Activated T-cell treated with anti-CD3 and anti-CD28 coated beads for 24 hours (primary cell): ENCODE measurements at places on chromosomes 5 and 9.

DNA sequence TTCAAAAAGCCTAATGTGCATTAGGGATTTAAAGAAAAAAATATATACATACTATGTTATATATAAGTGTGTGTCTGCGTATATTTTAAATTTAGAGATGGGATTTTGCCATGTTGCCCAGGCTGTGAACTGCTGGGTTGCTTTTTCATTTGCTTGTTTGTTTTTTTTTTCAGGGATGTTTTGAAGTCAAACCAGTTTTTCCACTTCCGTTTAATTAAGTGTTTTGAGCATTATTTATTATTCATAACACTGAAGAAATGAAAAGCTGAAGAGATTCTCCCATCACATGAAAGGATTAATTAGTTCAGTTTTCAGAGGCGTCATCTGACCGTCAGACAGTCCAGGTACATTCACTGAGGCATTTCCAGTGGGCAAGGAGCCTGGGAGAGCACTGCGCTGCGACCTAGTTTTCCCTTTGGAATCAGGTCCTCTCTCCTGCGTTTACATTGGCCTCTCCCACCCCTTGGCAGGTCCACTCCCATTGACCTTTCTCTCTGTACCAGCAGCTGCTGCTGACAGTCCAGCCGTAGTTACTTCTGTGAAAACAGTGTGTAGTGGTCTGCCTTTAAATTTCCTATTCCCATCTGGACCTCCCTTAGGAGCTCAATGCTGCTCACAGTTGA, 26.0 kb downstream of the ARRDC3 start:
- DNase-seq, result no peak

- no peak for DNase-seq
These were observed 145.4 kb downstream of the KCTD16 start for GRCh38 chr5:144315994-144316634.

DNA sequence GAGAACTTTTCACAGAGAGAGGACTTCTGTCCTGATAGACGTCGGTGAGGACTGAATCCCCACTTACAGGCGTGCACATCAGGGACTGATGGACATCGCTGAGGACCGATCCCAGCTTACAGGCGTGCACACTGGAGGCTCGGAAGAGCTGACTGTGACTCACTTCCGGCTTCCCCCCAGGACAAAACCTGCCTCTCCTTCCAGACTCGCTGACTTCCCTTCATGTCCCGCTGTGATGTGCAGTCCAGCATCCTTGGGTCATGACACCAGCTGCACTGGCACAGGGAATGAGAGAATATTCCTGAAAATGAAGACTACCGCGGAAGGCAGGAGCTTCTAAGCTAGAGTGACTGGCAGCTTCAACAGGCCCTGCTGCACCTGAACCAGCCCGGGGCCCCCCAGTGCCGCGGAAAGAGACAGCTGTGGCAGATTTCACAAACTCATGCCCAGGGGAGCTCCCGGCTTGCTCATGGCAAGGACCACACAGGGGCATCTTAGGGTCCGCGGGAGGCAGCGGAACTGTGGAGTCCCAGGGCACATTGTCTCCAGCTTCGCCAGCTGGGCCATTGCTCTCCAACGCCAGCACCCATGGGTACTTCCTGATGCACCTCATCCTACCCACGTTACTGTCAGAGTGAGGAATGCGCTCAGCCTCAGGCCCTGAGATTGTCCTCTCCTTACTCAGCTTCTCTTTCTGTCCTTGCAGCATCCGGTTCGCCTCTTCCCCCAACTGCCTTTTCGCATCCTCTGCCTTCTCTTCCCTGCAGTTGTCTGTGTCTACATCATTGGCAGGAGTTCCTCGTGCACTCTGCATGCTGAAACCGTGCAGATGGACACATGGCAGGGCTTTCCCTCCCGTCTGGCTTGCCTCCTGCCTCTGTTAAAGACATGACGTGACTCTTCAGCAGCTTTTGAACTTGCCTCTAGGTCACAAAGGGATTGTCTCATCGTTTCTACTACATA, 29.5 kb downstream of the SURF6 start:
- no peak for DNase-seq

- no peak for DNase-seq
These were observed 567.9 kb downstream of the TAF11L14 start for GRCh38 chr5:18202164-18202563.

GRCh38 chr5:8676695-8677094, 807.7 kb downstream of the MTRR start:
- DNase-seq, result no peak

- DNase-seq, result no peak
These were observed 115.6 kb downstream of the WDR70 start for GRCh38 chr5:37494756-37495155.

- DNase-seq, result no peak
These were observed 127.0 kb upstream of the PALM2AKAP2 start for GRCh38 chr9:109652971-109653370.

- DNase-seq, result no peak
These were observed 63.6 kb downstream of the ANXA1 start for GRCh38 chr9:73215249-73215648.

DNA sequence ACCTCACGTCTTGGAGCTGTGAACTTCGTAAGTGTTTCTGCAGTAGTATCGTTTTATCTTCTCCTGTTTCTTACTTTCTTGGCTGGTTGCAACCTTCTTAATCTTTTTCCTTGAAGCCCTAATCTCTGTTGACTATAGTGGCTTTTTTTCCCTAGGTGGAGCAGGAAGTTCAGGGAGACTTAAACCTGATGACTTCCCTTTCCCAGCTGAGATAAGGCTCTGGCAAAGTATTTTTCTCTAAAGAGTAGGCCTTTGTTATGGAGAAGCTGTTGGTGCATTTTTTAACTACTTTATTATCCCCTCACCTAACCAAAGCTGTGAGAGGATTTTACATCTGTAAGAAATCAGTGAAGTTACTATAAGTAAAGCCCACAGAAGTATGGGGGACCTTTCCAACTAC, 723.1 kb upstream of the RIOK2 start:
- no peak for DNase-seq

DNA sequence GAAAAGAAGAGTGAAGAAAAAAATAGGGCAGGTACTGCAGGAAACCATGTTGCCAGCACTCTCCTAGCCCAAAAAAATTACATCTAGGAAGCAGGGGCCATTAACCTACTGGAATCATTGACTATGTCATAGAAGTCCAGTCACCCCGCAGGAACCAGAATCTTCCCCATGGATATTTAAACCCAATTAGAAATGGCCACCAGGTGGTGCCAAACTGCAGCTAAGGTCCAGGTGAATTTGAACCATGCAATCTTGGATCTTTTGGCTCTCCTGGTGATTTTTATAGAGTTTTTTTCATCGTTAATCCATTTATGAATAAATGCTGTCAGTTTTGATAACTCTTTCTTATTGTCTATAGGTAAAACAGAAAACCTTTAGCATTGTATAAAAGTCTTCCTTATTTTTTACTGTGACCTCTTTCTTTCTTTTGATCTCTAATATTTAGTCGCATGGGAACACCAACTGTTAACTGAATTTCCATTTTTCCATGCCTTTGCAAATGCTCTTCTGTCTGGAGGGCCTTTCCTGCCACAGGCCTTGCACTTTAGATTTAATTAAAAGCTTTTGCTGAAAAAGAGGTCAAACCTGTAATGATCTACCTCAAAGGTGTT, 147.5 kb upstream of the FGF10 start:
- DNase-seq, result no peak

DNA sequence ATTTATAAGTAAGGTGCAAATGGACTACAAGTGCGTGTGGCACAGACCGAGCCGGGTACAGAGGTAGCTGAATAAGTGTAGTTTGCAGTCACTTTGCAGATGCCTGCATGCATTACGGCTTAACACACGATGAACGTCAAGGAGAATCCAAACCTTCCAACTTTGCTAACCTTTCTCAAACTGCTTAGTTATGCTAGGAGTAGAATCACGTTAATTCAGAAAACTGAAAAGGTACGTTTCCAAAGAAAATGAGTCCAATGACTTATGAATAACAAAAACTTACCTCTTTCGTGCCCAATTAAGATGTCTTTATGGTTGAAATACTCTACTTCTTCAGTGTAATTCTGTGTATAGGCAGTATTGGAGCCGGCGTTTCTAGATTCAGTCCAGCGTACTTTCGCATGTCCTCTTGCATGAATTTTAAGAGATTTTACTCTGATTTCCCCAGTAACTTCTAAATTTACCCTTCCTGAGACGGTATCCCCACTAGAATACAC, 539 bp downstream of the ARRDC3 start:
- no peak for DNase-seq

GRCh38 chr9:108515856-108516255, 339.9 kb downstream of the ACTL7B start:
- no peak for DNase-seq

GRCh38 chr9:121947775-121948174, 145.3 kb downstream of the TTLL11 start:
- no peak for DNase-seq
